HuH-7 (cell line): ENCODE measurements at places on chromosomes 3 and 15.
A peak's percentile ranks its signal among the peaks of the same experiment; 100 is the strongest.

- DNase-seq, result no peak
Measured at GRCh38 chr3:123081718-123082369, 15.0 kb downstream of the PDIA5 start.

DNA sequence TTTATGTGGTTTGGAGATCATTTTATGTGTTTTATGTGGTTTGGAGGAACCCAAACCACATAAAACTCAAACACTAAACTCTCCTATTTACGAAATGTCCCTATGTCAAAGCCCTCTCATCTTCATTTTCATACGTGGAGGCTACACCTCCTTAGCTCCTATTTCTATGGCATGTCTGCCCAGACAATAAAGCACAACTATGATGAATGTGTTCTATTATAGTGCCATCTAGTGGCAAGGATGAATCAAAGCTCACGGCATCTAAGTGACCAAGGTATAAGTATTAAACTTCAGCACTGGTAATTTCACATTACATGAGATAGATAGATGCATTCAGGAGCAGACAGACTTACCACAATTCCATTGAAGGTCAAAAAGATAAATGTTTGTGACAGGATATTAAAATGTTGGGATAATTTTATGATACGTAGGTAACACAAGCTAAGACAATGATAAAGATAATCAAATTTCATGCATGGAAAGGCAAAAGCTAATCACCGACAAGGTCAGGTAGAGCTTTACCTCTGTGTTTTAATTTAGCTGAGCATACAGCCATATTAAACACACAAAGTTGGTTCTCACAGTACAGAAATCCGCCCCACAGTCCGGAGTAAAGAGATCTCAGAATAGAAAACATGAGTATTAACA is 130.6 kb upstream of the FHIT start:
- DNase-seq, result peak; percentile 17

GRCh38 chr15:64915518-64916227 is 4.0 kb downstream of the ANKDD1A start:
- no peak for DNase-seq

- DNase-seq, result no peak
Measured at GRCh38 chr3:15207836-15208504, 1.9 kb downstream of the CAPN7 start.

DNA sequence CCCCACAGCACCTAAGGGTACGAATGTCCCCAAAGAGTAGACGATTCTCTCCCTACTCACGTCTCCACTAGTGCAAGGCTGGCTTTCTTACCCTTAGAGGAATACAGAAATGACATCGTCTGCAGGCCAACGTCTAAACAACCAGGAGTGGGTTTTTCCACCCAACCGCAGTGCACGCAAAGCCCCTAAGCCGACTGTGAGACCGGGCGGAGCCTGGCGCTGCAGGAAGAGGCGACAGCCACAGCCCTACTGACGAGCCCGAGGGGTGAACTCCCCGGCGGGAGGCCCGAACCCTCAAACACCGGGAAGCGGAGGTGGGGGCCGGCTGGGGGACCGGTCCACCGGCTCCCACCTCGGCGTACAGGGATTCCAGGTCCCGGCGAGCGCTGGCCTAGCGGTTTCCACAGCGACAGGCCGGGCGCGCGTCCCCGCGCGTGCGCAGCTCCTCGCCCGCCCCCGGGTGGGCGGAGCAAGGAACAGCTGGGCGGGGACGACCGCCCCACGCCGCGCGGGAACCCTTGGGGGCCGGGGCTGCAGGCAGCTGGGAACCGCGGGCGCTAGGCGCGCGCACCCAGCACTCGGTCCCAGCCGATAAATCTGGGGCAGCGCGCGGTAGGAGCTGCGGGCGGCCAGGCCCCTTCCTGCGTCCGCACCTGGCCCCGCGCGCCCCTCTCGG is at the start of the genes CEP19 and PIGX:
TSS of gene CEP19 (minus strand) at position 413 of the 676 bp plus-strand sequence. CDS start 3,593 bp downstream, outside the sequence.
TSS of gene PIGX (plus strand) at position 540 of the 676 bp plus-strand sequence.
- DNase-seq, result peak; percentile 92
